ENCODE measurements at places on chromosomes 1 and 21.

- DNase-seq: no peak
Measured at GRCh38 chr1:17305576-17306095, 2.4 kb upstream of the PADI4 start.

DNA sequence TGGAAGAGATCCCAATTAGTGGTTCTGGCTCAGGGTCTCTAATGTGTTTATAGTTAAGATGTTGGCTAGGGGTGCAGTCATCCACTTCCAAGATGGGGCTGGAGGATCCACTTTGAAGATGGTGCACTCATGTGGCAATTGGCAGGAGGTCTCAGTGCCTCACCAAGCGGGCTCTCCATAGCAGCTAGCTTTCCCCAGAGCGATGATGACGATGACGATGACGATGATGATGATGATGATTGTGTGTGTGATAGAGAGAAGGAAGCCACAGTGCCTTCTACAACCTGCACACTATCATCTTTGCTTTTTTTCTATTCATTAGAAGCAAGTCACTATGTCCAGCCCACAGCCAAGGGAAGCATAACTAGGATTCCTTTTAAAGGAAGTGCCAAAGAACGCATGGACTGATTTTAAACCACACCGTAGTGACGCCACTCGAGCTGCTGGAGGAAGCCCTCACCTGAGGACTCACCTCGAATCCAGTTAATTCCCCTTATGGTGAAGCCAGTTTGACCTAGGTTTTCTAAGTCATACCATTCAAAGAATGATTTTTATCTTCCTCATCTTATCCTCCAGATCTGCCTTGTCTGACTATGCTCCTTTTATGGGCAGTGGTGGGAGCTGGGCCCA lies 49.4 kb downstream of the SRRM1 start:
- no peak for DNase-seq

DNA sequence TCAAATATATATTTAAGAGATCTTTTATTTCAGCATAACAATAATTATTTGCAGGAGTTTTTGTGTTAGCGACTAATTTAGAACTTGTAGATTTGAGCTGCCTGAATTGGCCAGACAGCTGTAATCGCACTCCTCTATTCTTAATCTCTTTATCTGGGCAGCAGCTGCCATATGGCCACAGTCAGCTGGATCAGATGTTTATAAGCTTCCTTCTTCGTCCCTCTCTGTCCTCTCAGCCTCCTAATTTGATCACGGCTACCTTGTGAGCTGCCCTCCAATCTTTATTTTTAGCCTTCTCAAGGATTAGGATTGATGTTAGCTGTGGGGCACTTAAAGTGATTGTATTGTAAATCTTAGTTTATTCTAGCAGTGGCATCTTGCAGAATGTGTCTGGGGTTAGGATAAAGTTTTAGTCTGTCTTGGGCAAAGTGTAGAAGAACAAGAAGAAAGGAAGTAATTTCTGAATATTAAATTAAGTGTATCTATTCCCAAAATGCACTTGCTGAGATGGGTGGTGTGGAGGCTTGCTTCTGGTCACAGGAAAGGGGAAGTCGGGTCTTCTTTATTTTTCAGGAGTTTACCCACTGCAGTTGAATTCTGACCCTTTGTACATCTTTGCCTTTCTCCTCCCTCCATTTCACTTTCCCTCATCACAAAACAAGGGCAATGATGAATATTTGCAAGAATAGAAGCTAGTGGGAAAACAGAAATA lies 1.1 kb downstream of the ZBTB18 start:
- no peak for DNase-seq

DNA sequence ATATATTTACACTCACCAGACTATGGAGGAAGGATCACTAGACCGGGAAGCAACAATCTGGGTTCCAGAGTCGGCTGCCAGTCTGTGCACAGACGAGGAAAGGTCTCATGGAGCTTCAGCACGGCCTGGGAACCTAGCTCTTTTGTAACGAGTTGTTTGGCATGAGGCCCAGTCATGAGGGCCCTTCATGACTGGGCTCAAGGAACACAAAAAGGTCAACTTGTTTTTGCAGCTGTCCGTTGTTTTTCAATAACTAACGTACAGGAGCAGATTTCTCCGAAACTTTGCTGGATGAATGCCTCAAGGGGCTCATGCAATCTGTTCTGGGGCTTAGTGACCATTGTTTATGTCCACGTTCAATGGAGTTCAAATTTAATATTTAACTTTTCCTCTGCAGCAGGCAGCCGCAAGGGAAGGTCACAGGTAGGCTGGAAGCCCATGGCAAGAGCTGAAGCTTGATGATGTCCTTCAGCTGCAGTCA lies 5.9 kb upstream of the STUM start:
- no peak for DNase-seq

DNA sequence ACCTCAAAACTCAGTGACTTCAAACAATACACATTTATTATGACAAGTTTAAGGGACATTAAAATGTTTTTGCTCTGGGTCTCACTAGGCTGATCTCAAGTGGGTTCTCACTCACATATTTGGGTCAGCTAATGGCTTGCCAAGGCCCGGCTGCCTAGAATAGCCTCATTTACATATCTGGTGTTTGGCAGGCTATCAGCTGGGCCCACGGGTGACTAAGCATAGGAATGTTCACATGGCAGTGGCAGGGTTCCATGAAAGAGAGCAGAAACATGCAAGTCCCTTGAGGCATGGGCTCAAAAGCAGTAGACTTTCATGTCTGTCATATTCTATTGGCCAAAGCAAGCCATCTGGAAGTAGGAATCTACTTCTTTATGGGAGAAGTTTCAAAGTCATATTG lies 492.6 kb downstream of the KCNT2 start:
- DNase-seq: no peak

- DNase-seq: no peak
Measured at GRCh38 chr21:41634858-41635257, 126.9 kb upstream of the TMPRSS2 start.

GRCh38 chr1:228507961-228508652 lies 20.9 kb downstream of the RNF187 start:
- no peak for DNase-seq

DNA sequence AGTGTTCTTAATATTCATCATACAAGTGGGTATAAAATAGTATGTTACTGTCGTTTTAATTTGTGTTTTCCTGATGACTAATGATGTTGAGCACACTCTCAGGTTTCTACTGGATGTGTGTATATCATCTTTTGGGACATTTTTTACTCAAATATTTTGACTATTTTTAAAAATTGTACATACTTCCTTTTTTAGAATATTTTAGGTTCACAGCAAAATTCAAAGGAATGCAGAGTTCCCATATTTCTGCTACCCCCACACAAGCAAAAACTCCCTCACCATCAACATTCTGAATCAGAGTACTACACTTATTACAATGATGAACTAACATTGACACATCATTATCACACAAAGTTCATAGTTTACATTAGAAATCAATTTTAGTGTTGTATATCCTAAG lies 114.5 kb downstream of the DPYD start:
- no peak for DNase-seq

DNA sequence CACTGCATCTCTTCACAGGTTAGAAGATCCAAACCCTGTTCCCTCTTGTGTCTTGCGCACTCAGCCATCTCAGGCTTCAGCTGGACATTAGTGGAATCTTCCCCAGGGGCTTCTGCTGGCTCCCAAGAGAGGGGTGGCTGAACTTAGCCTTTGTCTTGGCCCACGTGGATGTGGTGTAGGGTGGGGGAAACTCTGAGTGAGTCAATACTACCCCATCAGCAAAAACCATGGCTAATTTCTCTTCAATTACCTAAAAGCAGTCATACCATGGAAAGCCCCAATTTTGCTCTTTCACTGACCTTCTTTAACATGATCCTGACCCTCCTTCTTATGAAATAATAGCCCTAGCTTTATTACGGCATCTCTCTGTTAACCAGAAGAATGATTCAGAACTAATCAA lies 72.5 kb upstream of the RAB3GAP2 start:
- DNase-seq: no peak

Measured in activated CD8-positive, alpha-beta memory T cell treated with anti-CD3 and anti-CD28 coated beads for 1 hour (primary cell).